Stomach (tissue), 19 donors: ENCODE measurements at places on chromosomes 6 and 20. TPM values are rescaled to one million over a fixed set of nuclear protein-coding genes. Genes with fewer than 3 reads are reported as not detected.

PRICKLE4 gene
- 4.4 TPM for total RNA-seq

- DNase-seq, result no peak
Measured at GRCh38 chr6:135797361-135797760, 54.1 kb upstream of the PDE7B start.

IPCEF1 gene
- not detected for total RNA-seq

DNA sequence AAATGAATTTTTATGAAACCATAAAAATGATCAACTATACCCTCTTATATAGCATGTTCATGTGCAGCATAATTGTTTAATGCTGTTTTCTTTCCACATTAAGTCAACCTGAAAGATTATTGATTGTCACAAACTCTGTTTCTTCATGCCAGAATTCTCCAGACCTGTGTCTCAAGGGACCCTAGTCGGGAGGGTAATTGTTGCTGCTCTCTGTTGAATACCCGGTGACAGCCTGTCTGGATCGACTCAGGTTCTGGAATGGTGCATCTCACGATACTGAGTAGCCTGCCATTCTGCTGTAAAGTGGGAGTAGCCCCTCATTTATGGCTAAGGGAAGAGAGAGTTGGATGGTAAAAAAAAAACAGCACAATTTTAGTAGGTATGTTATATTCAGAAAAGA, 449.9 kb upstream of the SOX4 start:
- DNase-seq, result no peak

- no peak for DNase-seq
Measured at GRCh38 chr20:33539129-33539528, 49.2 kb downstream of the CBFA2T2 start.

DNA sequence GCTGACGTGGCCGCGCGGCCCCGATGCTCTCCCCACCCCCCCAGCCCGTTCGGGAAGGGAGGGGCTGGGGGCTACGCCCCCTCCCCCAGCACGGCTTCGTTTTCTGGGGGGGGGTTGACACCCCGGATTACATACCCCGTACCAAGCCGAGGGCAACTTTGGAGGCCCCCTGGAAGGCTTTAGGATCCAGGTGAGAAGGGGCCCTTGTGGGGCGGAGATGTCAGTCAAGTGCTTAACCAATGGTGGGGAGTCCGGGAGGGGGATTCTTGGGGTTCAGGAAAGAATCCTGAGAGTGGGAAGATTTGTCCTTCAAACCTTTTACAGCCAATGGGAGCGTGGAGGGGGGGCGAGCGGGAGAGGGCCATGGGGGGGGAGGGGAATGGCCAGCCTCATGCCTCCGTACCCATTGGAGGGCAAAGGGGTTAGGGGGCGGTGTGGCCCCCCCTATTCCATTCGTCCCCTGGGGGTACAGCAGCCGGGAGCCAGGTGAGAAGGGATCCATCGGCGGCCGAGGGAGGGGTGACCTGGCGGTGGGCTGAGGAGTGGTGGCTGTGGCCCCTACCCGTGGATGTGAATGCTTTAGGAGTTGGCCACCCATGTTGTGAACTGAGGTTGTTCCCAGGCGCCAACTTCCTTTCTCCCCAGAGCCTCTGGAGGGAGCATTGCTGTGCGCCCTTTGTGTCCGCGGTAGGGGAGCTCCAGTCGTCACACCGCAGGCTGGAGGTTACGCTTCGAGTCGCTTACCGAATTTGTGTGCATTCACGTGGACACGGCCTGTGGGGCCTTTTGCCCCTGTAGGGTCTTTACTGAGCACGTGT, 682 bp downstream of the BRD2 start:
- peak; percentile 61 for DNase-seq

ARMC12 gene
- not detected for total RNA-seq

GRCh38 chr6:144285548-144285797, 338 bp downstream of the UTRN start:
- DNase-seq, result no peak

OTOR gene
- total RNA-seq, result not detected

GRCh38 chr6:168120390-168121302, 41.6 kb upstream of the FRMD1 start:
- DNase-seq, result no peak

GRCh38 chr20:56995635-56996075, 270.8 kb downstream of the BMP7 start:
- peak; percentile 50 for DNase-seq

FBXO5 gene
- total RNA-seq, result 3.0 TPM

DNA sequence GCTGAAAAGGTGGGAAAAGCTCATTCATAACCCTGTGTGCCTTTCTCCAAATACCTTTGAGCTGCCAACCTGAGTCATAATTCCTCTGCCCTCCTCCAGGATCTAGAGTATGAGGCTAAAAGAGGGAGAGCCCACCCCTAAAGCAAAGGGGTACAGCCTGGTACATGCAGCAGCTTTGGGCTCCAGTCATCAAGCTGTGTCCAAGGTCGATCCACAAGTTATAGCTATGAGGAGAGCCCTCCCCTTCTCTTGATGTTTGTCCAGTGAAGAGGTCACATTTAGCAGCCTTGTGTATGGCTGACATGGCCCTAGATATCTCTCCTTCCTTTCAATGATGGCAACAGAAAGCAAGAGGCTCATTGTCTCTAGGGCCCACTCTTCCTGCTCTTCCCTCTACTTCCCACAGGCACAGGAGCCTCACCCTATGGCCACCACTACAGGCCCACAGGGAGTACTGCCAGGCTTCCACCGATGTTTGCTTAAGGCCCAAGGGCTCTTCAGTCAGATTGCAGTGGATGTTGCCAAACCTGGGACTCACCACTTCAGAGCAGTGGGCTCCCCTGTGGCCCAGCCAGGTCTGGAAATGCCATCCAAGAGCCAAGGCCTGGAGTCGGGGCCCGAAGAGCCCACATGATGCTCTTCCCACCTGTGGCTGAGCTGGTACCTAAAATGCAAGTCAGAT, 176.8 kb downstream of the CD83 start:
- no peak for DNase-seq

GRCh38 chr20:57693002-57693582, 16.7 kb downstream of the PMEPA1 start:
- DNase-seq, result peak; percentile 66

GRCh38 chr6:42561986-42562385, 1.8 kb upstream of the UBR2 start:
- DNase-seq, result no peak

FRMD1 gene
- 40.6 TPM for total RNA-seq

- DNase-seq, result no peak
Measured at GRCh38 chr20:56628015-56628872, 862 bp upstream of the TFAP2C start.

- DNase-seq, result peak; percentile 44
Measured at GRCh38 chr6:42185597-42185996, 9.2 kb downstream of the GUCA1B start.

GRCh38 chr20:8388707-8389106, 256.6 kb downstream of the PLCB1 start:
- DNase-seq, result no peak

- no peak for DNase-seq
Measured at GRCh38 chr6:14871221-14871620, 374.6 kb upstream of the JARID2 start.

RAET1G gene
- 0.89 TPM for total RNA-seq

GRCh38 chr20:1417273-1417672, 24.4 kb upstream of the FKBP1A start:
- no peak for DNase-seq

TRIM40 gene
- total RNA-seq, result not detected

CD109 gene
- total RNA-seq, result 0.58 TPM

GRCh38 chr20:45226287-45226686, 5.1 kb downstream of the SEMG2 start:
- no peak for DNase-seq

DNA sequence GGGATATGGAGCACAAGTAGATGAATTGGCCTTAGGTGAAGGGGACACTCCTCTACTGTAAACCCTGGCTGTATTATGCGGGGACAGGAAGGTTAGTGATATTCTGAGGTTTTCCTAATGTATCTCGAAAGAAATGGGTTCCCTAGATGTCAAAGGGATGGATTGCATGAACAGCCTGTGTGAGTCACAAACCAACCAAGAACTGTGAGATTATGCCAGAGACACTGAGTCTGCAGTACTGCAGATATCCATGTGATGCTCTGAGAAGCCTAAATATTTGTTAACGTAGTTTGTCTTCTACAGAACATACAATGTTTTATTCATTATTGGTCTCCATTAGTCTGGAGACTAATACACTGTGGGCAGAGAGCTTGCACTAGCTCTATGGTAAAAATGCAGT, 182.2 kb downstream of the AKAP7 start:
- no peak for DNase-seq

LY6G6F gene
- total RNA-seq, result not detected

DLGAP4 gene
- 92.2 TPM for total RNA-seq

GRCh38 chr20:25291432-25292133, 43.7 kb downstream of the PYGB start:
- DNase-seq, result no peak

GCNT2 gene
- 37.3 TPM for total RNA-seq

- no peak for DNase-seq
Measured at GRCh38 chr20:31896049-31896448, 25.6 kb downstream of the TTLL9 start.

- DNase-seq, result no peak
Measured at GRCh38 chr6:33441457-33441856, 12.9 kb upstream of the ZBTB9 start.
